ENCODE measurements at places on chromosomes 7 and 10.

GRCh38 chr7:129103561-129104324 is 40.8 kb upstream of the TSPAN33 start:
- DNase-seq: no peak

GRCh38 chr10:7100032-7100702 is 310.7 kb downstream of the SFMBT2 start:
- no peak for DNase-seq

DNA sequence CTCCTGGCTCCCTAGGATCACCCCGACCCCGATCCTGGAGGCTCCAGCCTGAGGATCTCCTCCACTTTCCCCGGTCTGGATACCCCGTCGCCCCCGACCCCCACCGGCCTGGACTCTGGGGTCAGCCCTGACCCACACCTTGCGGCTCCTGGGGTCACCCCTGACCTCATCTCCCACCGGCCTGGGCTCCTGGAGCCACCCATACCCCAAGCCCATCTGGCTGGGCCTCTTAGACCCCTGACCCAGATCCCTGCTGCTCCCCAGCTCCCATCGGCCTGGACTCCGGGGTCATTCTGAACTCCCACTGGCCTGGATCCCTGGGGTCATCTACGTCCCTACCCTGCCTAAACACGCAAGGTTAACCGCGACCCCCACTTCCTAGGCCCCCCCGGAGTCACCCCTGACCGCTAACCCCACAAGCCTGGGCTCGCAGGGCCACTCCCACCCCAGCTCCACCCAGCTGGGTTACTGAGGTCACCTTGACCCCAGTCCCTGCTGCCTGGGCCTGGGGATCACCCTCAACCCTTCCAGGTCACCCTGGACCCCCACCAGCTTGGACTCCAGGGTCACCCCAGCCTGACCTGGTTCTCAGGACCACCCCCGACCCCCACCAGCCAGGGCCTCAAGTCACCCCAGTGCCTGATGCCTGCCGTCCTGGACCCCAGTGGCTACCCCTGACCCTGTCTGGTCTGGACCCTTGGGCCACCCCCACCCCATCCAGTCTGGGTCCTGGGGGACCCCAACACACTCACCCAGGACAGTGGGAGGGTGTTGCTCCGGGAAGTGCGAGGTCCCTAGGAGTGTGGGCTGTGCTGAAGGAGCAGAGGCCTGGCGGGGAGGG is 1.2 kb downstream of the FOXK1 start:
- no peak for DNase-seq

DNA sequence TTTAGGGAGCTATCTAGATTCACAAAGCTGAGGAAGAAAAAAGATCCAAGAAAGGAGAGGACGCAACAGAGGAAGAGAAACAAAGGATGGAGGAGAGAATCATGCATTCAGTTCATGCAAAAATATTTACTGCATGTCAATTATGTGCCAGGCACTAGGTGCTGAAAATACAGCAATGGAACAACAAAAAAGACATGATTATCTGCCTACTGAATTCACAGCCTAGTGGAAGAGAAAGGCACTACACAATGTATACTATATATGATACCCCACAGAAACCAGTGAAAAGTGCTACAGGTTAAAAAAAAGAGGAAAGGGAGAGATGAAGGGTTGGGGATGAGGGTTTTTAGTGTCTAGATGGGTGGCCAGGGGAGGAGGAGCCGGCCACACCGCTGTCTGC is 520.4 kb upstream of the CELF2 start:
- DNase-seq: no peak

DNA sequence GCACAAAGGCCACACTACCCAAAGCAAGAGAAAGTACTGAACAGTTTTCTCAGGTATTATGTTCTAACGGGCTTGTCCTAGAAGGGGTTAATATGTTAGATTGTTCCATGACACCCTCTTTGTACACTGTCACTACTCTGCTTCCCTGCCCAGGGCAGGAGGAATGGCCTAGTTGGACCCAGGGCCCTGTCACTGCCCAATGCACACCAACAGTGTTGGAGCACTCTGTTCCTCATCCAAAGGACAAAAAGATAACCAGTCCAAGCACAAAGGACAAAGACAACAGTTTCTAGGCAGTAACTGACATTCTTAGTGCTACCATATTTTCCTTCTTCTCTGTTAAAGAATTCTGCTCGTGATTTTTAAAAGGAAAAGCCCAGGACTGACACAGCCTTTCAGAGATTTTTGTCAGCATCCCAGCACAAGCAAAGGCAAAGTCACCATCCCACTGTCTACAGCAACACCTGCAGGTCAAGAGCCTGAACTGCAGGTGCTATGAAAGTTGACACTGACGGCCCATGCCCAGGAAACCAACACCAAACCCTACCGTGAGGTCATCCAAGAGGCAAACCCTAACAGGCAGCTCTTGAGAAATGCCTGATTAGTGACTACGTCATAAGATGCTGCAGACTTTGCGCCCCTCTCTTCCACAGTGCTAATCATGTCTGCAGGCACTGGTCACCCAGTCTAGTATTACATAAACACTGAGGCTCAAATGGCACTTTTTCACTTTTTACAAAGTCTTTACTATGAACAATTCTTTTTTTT is 13.2 kb downstream of the NUDCD3 start:
- peak; percentile 83 for DNase-seq

- DNase-seq: no peak
Observed at GRCh38 chr10:86437447-86437846, 70.9 kb upstream of the GRID1 start.

DNA sequence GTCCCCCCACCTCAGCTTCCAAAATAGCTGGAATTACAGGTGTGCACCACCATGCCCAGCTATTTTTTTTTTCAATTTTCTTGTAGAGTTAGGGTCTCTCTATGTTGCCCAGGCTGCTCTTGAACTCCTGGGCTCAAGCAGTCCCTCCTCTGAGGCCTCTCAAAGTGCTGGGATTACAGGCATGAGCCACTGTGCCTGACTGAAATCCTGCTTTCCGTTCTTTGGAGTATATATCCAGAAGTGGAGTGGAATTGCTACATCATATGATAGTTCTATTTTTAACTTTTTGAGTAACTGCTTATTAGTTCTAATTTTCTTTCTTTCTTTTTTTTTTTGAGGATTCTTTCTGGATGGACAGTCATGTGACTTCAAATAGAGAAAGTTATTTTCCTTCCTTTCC is 62.9 kb upstream of the ZMIZ2 start:
- DNase-seq: no peak

GRCh38 chr7:101990811-101991418 is 173.5 kb downstream of the CUX1 start:
- DNase-seq: no peak

GRCh38 chr10:104510644-104511043 is 130.4 kb upstream of the SORCS3 start:
- no peak for DNase-seq

- no peak for DNase-seq
Observed at GRCh38 chr7:87359366-87359765, 13.9 kb downstream of the CROT start.

GRCh38 chr7:121493553-121493952 is 97.4 kb upstream of the FAM3C start:
- no peak for DNase-seq

GRCh38 chr10:10816447-10816846 is 201.2 kb upstream of the CELF2 start:
- DNase-seq: no peak

DNA sequence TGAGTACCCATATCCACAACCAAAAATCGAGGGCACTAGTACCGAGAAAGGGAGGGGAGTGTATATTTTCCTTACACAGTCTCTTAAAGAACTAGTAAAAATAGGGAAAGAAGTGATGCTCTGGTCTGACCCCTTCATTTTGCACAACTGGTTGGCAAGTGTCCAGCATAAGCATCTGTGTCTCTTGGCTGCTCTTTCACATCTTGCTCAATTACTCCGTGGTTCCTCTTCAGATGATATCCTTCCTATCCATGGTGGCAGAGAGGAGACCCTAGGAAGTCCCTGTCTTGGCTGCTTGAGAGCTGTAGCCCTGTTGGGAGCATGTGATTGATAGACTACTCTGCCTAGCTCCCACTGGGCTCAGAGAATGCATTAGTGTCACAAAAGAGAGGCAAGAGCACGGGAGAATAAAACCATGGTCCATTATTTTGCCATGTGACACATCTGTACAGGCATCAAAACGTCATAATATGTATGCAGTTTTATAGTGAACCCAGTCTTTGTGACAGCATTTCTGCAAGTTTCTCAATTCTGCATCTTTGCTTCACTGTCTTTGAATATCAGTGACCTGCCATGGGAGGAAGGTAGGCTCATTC is 111.8 kb upstream of the ANKRD1 start:
- DNase-seq: peak; percentile 38

GRCh38 chr10:1172256-1172984 is 116.2 kb downstream of the WDR37 start:
- DNase-seq: no peak

- DNase-seq: peak; percentile 51
Observed at GRCh38 chr10:119078422-119079179, 2.0 kb downstream of the EIF3A start.

DNA sequence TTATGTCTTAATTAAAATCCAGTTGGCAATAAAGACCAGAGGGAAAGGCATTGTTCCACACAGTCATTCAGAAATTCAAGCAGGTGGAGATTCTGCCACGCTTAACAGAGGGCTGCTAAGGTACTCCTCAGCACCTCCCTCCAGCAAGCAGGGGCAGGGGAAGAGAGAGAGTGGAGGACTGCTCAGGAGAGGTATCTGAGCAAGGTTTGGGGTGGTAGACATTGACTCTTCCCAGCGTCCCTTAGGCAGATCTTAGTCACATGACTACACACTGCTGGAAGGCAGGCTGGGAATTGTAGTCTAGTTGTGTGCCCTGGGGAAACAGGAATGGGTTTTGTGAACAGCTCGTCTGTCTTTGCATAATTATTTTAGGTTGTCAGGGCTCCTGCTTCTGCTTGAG is 181.6 kb downstream of the NPSR1 start:
- no peak for DNase-seq

DNA sequence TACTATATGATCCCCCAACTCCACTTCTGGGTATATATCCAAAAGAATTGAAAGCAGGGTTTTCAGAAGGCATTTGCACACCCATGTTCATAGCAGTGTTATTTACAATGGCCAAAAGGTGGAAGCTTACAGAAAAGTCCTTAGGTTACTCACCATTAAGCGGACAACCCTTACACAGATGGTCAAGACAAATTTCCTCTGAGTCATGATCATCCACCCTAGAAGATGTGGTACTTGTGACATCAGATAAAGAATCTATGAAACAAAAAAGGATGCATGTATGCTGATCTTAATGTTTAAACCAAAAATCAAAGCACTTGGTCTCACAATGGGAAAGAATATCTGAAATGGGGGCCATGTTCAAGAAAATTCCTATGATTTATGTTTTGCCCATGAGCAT is 31.1 kb downstream of the ZC3HAV1 start:
- no peak for DNase-seq

- no peak for DNase-seq
Observed at GRCh38 chr7:50648076-50648475, 82.9 kb upstream of the DDC start.

DNA sequence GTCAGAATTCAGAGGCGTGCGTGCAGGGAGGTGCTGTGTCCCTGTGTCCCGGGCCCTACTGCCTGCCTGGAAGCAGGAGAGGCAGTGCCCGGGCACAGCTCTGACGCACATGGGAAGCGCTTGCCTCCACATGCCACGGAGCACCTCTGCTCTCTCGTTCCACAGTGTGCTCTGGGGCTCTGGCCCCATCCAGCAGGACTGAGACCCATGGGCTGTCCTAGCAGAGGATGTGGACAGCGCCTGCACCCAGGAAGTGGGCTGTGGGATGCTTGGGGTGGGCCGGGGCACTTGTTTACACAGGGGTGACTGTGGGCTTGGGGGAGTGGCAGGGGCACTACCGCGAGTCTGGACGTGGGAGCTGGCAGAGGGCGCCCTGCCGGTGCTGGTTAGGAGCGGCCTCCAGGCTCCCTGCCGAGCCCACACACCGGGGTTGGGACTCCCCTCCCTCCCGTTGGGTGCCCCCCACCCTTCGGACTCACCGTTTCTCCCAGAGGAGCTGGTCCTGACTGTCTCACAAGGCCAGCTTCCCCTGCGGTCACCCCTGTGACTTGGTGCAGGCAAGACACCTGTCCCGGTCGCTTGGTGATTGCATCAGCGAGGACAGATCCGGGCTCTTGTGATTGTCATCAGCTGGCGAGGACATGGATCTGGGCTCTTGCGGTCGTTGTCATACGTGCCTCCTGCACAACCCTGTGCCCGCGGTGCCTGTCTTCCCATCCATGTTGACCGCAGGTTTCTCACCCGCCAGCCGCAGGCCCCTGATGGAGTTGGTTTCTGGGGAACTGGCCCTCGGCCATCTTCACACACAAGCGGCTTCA is 83.1 kb downstream of the NKX6-2 start:
- no peak for DNase-seq

DNA sequence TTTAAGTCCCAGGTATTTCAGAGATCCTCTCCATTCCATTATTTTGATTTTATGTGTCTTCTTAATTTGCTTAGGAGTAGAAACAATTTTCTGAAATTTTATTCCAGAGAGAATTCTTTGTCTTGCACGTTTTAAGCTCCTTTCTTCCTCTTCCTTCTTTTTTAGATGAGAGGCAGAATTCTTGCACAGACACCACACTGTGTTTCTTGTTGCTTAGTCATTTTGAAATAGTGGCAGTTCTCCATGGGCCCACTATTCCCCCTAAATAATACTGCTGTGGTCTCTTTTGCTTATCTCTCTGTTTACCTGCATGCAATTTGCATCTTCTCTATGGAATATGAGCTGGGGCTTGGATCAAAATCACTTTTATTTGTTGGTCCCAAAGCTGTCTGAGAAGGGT is 54.3 kb upstream of the WAC start:
- peak; percentile 16 for DNase-seq

DNA sequence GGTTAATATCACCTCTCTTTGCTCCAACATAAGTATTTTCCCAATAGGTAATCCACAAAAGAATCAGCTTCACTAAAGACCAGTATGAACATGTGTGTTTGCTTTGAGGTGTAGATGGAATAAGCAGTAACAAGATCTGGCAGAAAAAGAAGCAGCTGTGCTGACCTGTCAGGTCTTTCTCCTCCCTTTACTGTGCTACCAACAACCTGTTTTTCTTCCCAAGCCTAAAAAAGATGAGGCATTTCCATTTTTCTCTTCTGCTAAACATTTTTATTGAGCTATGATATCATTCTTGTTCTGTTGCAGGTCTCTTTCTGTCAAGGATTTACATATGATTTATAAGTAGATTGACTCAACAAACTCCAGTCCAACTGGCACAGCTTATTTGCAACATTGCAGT is 315.2 kb upstream of the GLI3 start:
- no peak for DNase-seq

DNA sequence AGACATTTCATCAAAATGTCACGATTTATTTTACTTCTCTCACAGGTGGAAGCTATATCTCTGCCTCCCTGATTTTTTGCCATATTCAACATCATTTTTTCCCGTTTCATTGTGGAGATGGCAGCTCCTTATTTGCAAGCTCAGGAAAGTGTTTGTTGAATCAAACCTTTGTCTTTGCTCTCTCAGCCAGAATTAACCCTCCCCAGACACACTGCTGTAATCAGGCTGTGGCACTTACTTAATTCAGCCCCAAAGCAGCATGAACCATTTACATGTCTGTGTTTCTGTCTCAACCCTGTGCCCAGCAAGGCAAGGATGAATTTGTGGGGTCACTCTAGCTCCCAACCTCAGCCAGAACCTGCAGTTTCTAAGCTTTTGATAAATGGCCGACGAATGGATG is 397.2 kb downstream of the TCERG1L start:
- no peak for DNase-seq

GRCh38 chr7:135745703-135746312 is 2.8 kb downstream of the FAM180A start:
- DNase-seq: no peak

GRCh38 chr7:127527561-127527960 is 57.8 kb downstream of the GCC1 start:
- no peak for DNase-seq
